Skeletal muscle cell (primary cell): ENCODE measurements at places on chromosomes 13 and 19.

- DNase-seq: no peak
Measured at GRCh38 chr13:20796791-20797508, 23.2 kb upstream of the EEF1AKMT1 start.

DNA sequence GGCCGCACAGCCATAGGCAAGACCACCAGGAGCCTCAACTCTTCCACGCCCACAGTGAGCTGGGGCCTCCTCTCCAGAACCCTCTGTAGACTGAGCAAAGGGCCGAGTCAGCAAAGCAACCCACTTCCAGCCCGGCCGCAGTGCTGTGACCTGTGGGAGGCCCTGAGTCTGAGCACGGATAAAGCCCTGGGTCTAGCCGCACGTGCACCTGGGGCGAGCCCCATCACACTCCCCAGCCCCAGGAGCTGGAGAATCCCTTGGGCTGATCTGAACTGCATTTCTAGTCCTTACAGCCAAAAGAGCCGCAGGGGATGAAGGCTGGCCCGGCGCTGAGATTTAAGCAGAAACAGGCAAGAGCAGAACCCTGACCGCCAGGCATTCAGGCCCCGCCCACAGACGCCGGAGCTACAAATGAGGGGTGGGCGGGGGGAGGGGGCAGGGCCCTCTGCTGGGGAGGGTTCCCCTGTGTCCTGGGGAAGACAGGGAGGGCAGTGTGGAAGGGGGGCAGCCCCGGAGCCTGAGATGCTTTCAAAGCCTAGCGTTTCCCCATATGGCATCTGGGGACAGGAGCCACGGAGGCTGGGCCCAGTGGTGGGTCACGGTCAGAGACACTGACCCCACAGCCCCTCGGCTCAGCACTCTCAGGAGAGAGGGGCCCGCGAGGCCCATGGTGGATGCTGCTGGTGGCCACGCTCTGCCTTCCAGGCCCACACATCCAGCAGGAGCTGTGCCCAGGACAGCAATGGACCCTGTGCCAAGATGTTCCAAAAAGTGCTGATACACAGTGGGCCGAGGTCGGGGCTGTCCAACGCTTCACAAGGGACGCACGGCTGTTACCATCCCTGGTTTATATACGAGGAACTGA, 4.9 kb downstream of the TMEM259 start:
- no peak for DNase-seq

GRCh38 chr19:38290631-38291147, 13.4 kb upstream of the C19orf33 start:
- peak; percentile 82 for DNase-seq

- DNase-seq: peak; percentile 53
Measured at GRCh38 chr19:55580628-55581144, at the start of gene ZNF579. TSS of gene ZNF579 (minus strand) at chr19:55580848. CDS start at chr19:55579639, 1,209 bp downstream.

DNA sequence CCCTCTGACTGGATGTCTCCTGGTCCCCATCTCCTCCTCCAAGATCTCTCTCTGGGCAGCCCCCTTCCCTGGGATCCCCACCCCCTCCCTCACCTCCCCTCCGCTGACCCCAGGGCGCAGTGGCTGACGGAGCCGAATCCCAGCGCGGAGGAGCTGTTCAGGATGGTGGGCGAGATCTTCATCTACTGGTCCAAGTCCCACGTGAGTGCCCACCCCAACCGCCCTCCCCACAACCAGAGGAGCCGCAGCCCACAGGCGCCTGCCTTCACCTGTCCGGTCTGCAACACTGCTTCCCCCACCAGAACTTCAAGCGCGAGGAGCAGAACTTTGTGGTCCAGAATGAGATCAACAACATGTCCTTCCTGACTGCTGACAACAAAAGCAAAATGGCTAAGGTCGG, 89.4 kb downstream of the RYR1 start:
- DNase-seq: no peak

DNA sequence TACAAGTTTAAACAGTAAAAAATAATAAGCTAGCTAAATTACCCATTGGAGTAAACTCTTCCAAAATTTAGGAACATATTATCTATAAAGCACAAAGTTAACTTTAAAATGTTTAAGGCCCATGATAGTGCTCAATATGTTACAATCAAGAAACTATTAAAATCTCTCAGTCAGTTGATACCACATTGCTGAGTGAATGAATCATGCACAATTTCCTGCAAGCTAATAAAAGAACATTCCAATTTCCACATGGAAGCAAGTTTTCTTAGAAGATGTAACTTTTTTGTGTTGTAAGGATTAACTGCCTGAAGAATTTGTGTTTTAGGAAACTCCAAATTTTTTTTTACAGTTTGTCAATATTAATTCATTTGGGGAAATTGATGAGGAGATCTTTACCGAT, 666.6 kb downstream of the SLITRK1 start:
- DNase-seq: peak; percentile 45

DNA sequence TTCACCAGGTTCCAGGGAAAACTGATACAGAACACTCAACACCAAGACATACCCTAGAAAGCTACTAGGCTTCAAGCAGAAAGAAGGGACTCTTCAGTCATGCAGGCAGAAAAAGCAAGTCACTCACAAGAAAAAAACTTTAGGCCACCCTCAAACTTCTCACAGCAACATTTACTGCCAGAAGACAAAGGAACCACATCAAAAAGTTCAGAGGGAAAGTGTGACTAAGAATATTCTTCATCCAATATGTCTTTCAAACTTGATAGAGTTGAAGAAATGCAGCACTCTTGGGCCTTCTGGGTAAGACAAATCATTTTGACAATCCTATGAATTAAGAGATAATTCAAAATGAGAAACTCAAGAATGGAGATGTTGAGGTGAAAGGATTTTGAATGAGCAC, 7.7 kb downstream of the DZIP1 start:
- DNase-seq: no peak

DNA sequence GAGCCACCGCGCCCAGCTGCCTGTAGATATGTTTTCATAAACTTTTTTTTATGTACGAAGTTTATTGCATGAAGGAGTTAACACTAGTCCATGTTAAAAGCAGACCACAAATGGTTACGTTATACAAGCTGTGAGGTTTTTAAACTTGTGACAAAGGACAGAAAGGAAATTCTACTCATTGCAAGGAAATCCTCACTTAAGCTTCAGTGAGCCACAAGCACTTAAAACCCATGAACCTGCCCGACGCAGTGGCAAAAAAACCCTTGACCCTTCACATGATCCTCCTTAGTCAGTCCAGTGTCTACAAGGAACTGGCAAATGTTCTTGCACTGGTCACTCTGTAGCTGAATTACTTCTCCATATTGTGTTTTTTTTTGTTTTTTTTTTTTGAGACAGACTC, 4.2 kb downstream of the MPND start:
- DNase-seq: no peak

GRCh38 chr13:95123726-95124125, 177.5 kb downstream of the ABCC4 start:
- no peak for DNase-seq

- no peak for DNase-seq
Measured at GRCh38 chr13:67136157-67136556, 94.0 kb downstream of the PCDH9 start.

- DNase-seq: no peak
Measured at GRCh38 chr13:112253631-112254030, 122.5 kb upstream of the SPACA7 start.

DNA sequence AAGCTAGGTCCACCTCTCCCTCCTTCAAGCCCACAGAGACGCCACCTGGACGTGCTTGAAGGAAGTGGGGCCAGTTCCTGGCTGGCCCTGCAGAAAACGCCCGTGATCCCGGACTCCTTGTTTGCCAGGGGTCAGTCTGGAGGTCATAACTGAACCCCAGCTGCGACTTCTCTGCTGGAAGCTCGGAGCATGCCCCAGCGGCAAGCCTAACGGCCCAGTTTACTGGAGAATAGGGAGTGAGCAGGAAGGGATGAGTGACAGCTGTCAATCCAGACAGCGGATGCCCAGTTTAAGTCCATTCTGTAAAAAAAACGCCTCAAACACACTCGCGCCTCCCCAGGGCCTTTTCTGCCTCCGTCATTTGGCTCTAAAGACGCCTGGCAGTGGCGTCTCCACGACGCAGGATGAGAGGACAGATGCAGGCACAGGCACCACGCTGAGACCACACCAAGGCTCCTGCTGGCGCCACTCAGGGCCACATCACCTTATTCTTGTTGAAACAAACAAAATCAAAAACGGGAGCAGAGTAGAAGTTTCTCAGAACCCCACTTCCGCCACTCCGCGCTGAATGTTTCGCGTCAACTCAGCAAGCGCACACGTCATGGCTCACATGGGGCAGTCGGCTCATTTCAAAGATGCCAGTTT, 57.6 kb downstream of the RASA3 start:
- DNase-seq: no peak

DNA sequence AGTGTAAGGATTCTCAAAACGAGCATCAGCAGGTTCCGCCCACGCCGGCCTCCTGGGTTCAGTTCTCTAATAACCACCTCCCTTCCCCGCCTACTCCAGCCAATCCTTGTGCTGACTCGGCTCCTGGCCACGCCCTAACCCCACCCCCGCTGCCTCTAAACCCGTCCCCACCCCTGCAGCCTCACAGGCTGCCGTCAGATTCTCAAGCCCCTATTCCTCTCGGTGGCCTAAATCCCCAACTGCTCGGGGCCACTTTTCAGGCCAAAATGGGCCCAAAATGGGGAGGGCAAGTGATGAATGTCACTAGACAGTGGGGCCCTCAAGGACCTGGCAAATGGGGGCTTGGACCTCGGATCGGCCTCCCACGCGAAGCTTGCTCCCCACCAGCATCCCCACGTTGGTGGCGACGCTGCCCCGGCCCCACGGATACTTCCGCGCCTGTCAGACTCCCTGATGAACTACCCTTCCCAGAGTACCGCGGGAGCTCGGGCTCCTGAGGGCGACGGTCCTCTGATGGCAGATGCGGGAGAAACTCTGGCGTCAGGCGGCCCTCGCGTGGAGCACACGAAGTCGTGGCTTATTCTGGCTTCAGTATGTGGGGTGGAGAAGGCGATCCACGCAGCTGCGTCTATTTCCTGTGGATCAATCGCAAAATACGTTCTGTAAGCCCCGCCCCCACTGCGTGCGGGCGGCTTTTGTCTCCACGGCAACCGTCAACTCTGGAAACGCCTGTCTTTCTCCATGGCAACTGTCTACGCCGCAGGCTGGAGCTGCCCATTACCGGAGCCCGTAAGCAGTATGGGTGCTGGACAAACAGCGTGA, 24.8 kb downstream of the ZNF473 start:
- peak; percentile 13 for DNase-seq

- no peak for DNase-seq
Measured at GRCh38 chr13:70080012-70080411, 27.6 kb upstream of the ATXN8OS start.

GRCh38 chr19:19381007-19381926, 24.2 kb upstream of the GATAD2A start:
- DNase-seq: no peak

- no peak for DNase-seq
Measured at GRCh38 chr19:21134934-21135366, 6.9 kb upstream of the ZNF431 start.

GRCh38 chr13:27077451-27077850, 94.2 kb downstream of the USP12 start:
- no peak for DNase-seq

DNA sequence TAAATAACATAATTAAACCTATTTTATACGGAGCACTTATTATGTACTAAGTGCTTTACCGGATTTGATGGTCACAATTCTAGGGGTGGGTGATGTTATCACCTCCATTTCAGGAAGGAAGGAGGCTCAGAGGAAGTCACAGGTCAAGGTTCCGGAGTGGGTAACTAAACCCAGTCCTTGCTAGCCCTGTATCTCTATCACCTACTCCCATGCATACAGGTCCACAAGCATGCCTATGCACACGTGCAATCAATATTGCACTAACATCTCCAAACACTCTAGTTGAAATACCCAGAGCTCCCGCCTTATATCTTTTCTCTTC, 17.8 kb upstream of the FOSB start:
- no peak for DNase-seq

DNA sequence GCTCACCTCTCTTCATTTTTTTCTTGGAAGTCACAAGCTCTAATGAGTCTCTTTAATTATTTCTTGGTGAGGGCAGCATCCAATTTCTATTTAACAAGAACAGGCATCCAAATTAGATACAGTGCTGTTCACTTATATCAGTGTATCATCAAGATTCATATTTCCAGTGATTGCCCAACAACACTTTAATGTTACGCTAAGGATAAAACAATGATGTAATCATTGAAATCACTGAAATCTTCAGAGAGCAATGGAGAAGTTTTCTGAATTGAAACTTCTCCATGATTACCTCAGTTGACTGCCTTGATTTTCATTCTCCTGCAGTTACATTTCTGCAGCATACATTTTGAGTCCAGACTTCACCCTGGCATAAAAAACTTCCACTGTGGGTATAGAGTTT, 17.1 kb upstream of the LRCH1 start:
- no peak for DNase-seq

GRCh38 chr13:39273953-39274738, 235.9 kb downstream of the NHLRC3 start:
- DNase-seq: peak; percentile 5

DNA sequence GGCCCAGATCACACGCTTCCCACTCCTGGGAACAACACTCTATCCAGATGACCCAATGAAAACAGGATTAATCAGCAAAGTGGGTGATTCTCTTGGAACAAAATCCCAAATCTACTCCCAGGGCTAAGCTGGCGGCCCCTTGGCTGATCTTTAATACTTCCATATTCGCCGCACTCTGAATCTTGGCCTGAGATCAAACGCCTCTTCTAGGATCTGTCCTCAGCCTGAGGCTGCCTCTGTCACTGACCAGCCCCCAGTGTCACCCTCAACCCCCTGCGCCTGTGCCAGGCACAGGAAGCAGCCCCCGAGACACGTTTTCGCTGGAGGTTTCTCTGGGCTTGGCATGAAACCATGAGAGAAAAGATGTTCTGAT, 2.4 kb upstream of the CTXN1 start:
- DNase-seq: no peak
